ENCODE measurements at places on chromosomes 1 and 21.

GRCh38 chr1:20540281-20540680, 12.1 kb upstream of the FAM43B start:
- no peak for DNase-seq

- no peak for DNase-seq
Measured at GRCh38 chr1:98368995-98369394, 292.5 kb upstream of the SNX7 start.

DNA sequence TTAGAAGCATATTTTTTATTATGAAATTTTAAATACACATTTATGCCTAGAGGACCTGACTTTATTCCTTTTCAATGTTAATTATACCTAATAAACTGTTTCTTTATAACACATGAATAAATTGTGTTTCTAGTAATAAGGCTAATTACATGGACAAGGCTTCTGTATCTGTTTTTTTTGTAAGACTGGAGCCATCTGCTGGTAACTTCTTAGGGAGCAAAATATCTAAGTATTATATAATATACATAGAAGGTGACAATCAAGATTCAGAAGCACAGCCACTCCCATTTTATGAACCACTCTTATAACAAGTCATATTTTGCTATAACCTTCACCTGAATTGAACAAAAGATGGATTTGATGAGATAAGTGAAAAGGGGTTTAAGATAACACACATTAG, 84.2 kb downstream of the LBR start:
- DNase-seq: no peak

DNA sequence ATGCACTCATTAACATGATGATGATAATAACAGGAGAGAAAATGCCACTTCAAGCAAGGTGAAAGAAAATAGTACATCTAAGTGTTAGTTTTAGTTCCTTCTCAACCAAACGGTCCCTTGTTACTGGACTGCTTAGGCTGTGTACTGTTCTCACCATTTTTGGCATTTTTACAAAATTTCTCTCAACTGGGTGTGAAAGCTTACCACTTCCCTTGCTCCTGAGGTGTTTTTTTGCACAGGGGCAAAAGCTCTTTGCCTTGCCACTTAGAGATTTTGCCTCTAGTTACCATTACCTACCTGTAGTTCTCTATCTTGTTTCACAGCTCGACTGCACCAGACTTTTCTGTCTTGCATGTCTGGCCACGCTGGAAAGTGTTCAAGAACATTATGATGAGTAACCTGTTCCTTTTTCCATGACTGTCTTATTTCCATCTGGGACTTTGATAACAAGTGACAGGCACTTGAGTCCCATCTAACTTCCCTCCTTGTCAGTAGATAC, 10.7 kb downstream of the NEK7 start:
- DNase-seq: no peak

- no peak for DNase-seq
Measured at GRCh38 chr1:237270353-237270752, 228.4 kb downstream of the RYR2 start.

- no peak for DNase-seq
Measured at GRCh38 chr1:89682611-89683010, 49.7 kb downstream of the LRRC8C start.

DNA sequence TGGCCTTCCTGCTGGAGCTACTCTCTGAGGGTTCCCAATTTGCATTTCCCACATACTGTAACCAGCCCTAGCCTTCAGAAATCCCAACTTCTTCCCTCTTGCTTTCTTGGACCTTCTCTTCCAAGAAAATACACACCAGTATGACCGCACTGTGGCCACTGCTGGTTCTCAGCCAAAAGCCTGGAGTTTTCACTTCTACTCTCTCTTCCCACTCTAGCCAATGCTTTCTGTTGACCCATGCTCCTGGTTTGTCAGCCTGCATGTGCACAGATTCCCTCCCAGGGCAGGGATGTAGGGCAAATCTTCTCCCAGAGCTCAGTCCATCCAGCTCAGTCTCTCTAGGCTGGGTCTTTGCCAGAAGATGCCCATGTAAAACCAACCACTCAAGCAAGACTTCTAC, 664 bp downstream of the SLAMF1 start:
- no peak for DNase-seq

DNA sequence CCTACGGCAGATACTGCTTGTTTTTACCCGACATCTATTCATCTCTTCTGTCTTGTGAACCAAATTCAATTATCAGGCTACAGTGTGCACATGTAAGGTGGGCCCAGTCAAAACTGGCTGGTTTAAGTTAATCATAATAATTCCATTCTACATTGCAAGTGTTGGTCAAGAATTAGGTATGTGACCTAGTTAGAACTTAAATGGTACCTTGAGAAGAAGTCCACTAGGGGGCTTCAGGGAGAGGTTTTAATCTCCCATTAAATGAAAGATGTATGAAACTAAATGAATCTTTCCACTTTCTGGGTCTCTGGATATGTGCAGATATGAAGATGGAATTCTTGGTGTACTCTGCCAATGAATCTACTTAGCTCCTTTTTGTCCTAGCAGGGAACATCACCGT, 187.1 kb downstream of the CDC42BPA start:
- DNase-seq: no peak

DNA sequence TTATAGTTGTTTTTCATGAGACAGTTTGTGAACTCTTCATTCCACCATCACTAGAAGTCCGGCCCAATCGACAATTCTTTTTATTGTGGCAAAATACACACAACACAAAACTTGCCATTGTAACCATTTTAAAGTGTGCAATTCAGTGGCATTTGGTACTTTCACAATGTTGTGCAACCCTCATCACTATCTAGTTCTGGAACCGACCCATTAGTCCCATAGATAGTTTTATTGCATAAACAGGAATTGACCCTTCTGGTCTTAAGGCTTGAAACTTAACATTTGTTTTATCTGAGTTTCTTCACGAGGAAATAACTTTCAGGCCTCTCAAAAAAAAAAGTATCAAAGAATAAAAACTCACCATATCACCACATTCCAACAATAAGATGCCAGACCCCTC, 8.8 kb upstream of the PPIE start:
- DNase-seq: no peak

DNA sequence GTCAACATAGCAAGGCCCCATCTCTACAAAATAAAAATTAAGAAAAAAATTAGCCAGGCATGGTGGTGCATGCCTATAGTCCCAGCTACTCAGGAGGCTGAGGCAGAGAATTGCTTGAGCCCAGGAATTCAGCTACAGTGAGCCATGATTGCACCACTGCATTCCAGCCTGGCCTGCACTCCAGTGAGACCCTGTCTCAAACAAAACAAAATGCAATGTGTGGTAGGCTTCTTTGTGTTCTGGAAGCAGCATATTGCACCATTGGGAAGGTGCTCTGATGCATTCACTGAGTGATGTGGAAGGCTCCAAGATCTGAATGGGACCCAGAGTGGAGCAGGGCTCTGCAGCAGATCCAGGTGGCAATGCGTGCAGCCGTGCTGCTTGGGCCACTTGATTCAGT, 99.6 kb upstream of the COG2 start:
- no peak for DNase-seq

DNA sequence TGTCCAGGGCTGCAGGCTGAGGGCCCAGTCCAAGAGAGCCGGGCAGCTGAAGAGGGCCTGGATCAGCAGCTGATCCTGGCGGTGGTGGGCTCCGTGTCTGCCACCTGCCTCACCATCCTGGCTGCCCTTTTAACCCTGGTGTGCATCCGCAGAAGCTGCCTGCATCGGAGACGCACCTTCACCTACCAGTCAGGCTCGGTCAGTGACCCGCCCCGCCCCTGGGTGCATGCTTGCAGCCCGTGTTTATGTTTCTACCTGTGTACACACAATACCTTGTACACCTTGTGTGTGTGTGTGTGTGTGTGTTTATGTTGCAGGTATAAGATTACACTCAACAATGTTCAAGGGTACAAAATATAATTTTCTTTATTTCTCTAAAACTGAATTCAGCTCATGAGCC, 13.0 kb downstream of the TIE1 start:
- DNase-seq: no peak

DNA sequence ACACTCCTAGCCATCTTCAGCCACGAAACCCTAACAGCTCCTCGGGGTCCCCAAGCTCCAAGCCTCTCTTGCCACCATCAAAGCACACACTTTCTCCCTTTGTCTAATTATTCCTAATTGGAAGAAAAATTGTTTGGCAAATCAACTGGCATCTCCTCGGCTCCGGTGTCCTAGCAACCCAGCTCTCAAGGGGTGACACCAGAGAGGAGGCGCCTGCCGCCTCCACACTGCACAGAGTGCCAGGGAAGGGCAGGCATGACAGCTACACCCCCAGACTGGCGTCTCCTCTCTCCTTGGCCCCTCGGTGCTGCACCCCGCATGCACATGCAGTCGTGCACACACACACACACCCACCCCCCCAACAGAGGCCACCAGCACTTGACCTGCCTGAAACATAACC, 18.2 kb upstream of the GJB5 start:
- DNase-seq: no peak

- DNase-seq: no peak
Measured at GRCh38 chr1:6745073-6745472, 40.2 kb upstream of the CAMTA1 start.

DNA sequence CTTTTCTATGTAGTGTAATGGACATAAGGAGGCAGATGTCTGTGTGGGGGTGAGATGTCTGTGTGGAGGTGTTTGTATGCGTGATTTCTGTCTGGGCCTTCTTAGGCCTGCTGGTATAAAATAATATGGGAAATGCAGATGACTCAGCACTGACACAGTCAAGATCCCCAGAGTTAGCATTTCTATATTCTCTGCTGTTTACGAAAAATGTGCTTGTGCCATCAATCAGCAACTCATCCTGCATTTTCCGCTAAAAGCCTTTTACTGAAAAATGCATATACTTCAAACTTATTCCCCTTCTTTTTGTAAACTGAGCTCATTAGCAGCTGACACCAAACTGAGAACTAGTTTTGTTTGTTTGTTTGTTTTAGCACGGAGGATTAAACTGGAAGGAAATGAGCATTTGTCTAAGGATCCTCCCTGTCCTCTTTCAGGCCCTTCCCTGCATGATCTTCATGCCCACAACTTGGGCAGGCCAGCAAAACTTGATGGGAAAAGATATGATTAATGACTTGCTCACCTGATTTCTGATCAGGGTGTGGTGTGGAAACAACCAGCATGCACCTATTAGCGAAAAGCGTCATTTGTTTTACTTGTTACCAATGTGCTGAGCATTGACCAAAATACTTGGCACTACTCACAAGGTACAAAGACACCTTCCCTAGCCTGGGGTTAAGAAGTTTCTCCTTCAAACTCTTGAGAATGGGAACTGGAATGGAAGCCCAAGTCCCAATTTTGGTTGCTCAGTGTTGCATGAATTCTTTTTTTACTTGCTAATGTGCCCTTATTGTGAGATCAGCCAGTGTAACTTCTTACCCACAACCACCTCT, 77.4 kb downstream of the NDUFS5 start:
- no peak for DNase-seq

DNA sequence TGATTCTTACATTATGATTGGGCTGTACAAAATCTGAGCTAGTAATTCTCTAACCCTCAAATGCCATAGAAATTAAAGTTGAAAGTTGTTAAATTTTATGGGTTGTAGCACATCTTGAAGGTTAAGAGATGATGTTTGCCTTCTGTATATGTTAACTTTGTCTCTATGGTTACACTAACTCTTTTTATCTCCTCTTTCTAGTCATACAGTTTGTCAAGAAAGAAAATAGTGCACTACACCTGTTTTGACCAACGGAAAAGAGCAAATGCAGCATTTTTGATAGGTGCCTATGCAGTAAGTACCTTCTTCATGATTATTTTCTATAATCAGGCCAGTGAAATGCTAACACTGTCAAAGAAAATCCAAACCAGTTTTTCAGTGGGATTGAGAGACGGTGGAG, 38.2 kb downstream of the CDC14A start:
- DNase-seq: no peak

DNA sequence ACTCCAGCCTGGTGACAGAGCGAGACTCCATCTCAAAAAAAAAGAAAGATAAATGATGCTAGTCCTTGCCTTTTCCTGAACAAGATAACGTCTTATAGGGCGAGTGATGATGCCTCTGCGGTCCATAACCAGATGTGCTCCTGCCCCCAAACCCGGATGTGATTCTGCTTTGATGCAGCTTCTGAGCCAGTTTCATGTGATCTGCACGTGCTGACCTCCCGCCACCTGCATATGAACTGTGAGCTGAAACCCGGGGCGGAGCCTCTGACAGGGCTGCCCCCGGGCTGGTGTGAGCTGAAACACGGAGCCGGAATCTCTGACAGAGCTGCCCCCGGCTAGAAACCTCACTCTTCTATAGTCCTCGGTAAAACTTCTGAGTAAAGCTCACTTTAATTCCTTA, 1.3 kb downstream of the KRTAP12-4 start:
- no peak for DNase-seq

DNA sequence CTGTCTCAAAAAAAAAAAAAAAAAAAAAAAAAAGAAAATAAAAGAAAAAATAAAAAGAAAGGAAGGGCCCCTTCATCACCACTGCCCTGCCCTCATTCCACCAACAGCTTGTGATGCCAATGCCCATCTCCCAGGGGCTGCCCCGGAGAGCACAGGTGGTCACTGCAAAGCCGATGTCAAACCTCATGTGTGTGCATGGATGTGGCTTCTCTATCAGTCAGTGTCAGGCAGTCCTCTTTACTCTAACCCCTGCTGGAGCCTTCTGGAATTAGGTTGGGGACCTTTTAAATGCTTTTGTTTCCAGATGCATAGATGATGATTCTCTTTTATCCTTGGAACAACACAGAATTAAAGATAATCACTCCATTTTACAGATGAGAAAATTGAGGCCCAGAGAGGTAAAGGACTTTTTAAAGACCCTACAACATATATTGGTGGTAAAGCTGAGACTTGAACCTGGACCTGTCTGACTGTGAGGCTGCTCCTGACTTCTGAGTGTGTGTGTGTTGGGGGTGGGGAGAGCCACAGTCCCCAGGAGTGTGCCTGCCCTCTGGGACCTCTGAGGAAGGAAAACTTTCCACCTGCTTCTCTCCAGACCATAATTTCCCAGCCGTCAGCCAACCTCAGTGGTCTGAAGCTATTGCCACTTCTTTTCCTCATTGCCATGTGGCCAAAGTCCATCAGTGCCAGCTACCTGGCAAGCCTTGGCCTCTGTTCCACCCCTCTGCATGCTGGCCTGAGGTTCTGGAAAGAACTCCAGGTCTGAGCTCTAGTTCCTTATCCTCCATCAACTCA, 3.0 kb upstream of the TMEM54 start:
- no peak for DNase-seq

- no peak for DNase-seq
Measured at GRCh38 chr1:195894411-195894810, 713.8 kb downstream of the KCNT2 start.

- DNase-seq: no peak
Measured at GRCh38 chr1:1203561-1204424, 2.6 kb downstream of the TNFRSF18 start.

GRCh38 chr1:182651339-182651724, 33.1 kb downstream of the RGS8 start:
- peak; percentile 26 for DNase-seq

- no peak for DNase-seq
Measured at GRCh38 chr1:16393570-16394521, 26.8 kb downstream of the SZRD1 start.

GRCh38 chr1:160227034-160227433, 21.9 kb downstream of the PEA15 start:
- DNase-seq: no peak

DNA sequence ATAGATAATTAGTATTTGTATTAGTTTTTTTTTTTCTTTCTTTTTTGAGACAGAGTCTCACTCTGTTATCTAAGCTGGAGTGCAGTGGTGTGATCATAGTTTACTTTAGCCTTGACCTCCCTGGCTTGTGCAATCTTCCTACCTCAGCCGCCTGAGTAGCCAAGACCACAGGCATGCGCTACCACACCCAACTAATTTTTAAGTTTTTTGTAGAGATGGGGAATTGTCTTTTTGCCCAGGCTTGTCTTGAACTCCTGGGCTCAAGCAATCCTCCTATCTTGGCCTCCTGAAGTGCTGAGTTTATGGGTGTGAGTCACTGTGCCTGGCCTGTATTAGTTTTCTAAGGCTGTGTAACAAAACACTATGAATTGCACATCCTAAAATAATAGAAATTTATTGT, 58.3 kb downstream of the MSH4 start:
- no peak for DNase-seq

Measured in umbilical cord (tissue), 2 donors.